NCI-H2107 (cell line): ENCODE measurements at places on chromosomes 11 and 22.
A peak's percentile ranks its signal among the peaks of the same experiment; 100 is the strongest.

GRCh38 chr22:23106906-23107367 is 34.9 kb downstream of the RSPH14 start:
- no peak for DNase-seq

GRCh38 chr11:79536155-79536917 is 95.5 kb upstream of the TENM4 start:
- DNase-seq: no peak

DNA sequence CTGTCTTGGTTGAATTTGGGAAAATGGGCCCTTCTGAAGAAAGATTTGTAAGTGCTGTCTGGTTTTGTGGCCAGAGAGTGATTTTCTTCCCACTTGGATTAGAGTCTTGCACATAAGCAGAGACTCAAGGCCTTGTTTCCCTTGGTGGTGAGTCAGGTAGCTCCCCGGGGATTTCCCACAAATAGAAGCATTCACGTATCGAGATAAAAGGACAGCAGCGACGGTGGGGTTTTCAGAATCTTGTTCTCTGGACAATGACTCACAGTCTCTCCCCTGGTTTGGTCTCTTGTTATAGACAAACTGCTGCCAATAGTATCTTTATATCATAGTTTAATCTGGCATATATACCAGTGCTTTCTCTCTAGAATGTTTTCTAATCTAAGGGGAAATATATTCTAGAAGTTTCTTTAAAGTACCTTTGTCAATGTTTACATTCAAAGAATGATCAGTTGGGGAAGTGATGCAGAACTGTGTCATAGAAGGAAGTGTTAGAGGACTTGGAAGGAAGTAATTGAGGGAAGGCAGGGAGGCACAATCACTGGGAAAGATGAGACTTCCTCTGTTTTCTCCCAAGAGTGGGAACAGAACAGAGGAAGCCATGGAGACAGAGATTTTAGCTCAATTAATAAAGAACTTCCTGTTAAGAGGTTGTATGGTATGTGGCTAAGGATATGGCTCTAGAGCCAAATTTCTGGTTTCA is 18.1 kb downstream of the POLA2 start:
- DNase-seq: no peak

- DNase-seq: no peak
Observed at GRCh38 chr11:78312712-78313111, 104.9 kb downstream of the GAB2 start.

DNA sequence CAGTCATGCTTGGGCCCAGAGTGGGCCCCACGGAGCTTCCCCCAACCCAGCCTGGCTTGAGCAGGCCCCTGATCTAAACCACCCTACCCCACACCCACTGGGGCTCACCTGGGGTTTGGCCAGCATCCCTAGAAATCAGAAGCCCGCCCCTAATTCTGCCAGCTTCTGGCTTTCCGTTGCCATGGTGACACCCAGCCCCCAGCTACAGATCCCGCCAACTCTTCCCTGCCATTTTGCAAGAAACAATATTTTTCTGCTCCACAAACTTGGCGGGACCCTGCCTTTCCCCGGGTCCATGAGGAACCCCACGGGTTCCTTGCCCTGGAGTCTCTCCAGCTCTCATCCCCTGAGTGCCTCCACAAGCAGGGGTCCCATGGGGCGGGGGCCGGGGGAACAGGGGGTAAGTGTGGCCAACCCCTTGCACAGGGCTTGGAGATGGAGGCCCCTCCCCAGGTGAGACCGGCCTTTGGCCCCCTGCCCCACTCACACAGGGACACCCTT is 90.0 kb downstream of the CDKN1C start:
- DNase-seq: no peak

GRCh38 chr11:14189874-14190273 is 169.1 kb downstream of the RRAS2 start:
- no peak for DNase-seq

GRCh38 chr11:81644239-81644840 is 1089.3 kb downstream of the FAM181B start:
- peak; percentile 1 for DNase-seq

DNA sequence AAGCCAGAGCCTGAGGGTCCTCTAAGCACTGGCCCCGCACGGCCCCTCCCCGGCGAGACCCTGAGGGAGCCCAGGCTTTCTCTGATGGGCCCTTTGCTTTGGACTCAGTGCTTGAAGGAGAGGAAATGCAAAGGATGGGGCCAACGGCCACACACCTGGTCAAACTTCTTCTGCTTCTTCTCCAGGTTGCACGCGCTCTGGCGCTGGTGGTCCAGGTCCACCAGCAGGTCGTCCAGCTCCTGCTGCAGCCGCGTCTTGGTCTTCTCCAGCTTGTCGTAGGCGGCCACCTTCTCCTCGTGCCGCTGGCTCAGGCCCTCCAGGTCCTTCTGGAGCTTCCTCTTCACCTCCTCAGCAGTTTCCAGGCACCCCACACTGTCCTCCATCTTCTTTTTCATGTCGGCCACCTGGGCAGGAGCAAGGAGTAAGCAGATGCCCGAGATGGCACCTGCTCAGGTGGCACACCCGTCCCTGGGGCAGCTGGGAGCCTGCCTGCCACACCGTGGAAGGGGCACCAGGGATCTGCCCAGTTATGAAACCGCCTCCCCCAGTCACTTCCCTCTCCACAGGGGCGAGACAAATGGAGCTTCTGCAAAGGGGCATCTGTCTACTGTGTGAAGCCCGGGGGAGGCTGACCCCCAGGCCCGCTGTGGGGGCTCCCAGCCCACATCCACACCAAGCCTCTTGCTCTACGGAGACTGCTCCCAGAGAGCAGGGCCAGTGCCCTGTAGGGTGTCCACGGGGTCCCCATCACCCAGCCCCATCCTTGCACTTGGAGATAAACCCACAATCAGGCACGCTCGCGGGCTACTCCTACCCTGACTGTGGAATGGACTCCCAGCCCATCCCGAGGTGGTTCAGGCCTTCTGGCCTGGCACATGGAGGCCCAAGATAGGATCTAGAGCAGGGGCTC is 39.2 kb downstream of the APOL1 start:
- no peak for DNase-seq

DNA sequence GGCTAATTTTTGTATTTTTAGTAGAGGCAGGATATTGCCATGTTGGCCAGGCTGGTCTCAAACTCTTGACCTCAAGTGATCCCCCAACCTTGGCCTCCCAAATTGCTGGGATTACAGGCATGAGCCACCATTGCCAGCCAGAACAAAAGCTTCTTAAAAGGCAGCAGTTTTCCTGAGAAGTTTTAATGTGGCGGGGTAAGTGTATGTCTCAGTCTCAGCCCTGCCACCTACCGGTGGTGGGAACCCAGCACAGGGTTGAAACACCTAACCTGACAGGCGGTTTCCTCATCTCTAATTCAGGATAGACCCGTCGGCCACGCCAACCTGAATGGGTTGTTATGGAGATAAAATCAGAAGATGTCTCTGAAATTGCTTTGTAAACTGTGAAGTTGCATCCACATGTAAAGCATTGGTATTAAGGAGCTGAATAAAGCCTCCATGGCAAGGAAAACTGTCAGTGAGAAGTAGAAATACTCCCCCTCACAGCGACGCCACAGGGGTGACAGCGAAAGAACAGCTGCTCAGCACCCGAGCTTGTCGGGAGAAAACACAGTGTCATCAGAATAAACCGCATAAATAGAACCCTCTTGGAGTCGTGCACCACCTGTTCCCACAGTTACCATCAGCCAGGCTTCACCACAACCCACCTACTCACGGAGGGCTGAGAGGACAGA is 165.9 kb upstream of the NCAM1 start:
- DNase-seq: peak; percentile 24

DNA sequence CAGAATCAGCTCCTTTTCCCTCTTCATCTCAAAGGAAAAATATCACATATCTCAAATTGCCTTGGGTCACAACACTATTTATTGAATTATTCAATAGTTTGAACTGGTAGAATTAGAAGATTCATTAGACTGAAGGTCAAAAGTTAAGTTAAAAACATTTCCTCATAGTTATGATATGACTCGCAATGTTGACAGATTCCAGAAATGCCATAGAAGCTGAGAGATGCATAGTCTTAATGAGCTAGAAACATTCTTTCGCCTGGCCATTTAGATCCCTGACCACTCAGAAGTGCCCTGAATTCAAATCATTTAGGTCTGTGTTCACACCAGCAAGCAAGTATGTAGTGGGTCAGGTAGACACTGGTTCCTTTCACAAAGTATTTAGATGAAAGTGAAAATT is 44.4 kb downstream of the FAT3 start:
- DNase-seq: no peak

DNA sequence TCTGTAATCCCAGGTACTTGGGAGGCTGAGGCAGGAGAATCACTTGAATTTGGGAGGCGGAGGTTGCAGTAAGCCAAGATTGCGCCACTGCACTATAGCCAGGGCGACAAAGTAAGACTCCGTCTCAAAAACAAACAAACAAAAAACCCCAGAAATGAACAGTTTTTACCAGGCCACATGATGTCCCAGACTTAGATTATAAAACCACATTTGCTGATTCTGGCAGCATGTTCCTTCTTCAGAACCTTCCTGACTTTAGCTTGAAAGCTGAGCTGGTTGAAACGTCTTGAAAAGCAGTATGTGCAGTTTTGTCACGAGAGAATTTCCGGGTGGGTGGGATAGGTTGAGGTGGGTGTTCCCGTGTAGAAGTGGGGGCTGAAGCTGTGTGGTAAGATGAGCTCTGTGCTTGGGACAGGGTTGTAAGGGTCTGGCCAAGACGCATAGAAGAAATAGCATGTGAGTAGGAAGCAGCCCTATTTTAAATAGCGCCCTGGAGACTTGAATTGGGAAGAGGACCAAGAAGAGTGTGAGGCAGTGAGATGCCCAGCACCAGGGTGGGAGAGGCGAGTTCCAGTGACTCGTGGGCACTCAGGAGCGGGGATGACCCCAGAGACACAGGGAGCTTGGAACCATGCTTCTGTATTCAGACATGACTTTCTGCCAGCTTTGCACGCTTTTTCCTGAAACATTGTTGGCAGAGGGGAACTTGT is 7.6 kb downstream of the AP2A2 start:
- DNase-seq: no peak

DNA sequence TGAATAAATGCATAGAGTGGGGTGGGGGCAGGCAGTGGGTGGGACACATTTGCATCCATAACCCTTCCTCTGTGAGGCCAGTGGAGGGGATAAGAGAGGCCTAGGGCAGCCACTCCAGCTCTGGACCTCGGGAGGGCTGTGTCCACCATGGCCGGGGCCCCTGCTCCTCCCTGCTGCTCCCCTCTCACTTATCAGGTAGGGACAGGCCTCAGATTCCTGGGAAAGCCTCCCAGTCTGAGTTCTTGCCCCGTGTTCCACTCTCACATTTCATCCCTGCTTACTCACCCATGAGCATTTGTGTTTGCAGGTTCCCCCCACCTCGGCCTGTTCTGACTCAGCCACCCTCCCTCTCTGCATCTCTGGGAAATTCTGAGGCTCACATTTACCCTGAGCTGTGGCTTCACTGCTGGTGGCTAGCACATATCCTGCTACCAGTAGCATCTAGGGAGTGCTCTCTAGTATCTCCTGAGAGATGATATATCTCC is 128.7 kb upstream of the TOP3B start:
- no peak for DNase-seq

- DNase-seq: no peak
Observed at GRCh38 chr11:72720047-72720446, 32.2 kb downstream of the ARAP1 start.

- no peak for DNase-seq
Observed at GRCh38 chr11:2558397-2558796, 113.6 kb downstream of the KCNQ1 start.
